ENCODE measurements at places on chromosomes 16 and 17. TPM values are rescaled to one million over a fixed set of nuclear protein-coding genes. Genes with fewer than 3 reads are reported as not detected.

GRCh38 chr16:17374668-17375255 is 96.0 kb downstream of the XYLT1 start:
- no peak for DNase-seq

DNA sequence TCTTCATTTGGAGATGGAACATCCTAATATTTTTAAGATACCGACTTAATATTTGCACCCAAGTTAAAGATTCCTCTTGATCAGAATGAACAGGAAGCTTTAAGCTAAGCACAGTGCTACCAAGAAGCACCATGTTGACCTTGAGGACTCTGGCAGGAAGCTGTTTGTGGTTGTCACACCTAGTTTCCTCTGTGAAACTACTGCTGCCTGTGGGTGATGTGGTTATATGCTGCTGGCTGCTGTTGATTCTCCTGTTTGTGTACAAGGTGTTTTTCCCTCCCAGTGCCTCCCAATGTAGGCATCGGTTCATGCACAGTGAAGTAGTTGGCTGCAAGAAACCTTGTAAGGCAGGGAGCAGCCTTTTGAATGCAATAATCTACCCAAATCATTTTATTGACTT is 23.4 kb downstream of the RBL2 start:
- DNase-seq, result no peak

Gene AHSP
- total RNA-seq, result not detected

DNA sequence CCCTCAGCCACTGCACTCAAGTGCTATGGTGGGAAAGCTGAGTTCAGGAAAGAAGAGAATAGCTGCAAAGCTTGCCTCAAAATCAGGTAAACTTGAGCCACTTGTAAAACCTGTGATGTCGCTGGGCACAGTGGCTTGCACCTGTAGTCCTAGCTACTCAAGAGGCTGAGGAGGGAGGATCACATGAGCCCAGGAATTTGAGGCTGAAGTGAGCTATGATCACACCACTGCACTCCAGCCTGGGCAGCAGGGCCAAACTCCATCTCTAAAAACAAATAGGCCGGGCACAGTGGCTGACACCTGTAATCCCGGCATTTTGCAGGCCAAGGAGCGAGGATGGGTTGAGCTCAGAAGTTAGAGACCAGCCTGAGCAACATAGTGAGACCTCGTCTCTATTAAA is 26.4 kb upstream of the SMURF2 start:
- no peak for DNase-seq

DNA sequence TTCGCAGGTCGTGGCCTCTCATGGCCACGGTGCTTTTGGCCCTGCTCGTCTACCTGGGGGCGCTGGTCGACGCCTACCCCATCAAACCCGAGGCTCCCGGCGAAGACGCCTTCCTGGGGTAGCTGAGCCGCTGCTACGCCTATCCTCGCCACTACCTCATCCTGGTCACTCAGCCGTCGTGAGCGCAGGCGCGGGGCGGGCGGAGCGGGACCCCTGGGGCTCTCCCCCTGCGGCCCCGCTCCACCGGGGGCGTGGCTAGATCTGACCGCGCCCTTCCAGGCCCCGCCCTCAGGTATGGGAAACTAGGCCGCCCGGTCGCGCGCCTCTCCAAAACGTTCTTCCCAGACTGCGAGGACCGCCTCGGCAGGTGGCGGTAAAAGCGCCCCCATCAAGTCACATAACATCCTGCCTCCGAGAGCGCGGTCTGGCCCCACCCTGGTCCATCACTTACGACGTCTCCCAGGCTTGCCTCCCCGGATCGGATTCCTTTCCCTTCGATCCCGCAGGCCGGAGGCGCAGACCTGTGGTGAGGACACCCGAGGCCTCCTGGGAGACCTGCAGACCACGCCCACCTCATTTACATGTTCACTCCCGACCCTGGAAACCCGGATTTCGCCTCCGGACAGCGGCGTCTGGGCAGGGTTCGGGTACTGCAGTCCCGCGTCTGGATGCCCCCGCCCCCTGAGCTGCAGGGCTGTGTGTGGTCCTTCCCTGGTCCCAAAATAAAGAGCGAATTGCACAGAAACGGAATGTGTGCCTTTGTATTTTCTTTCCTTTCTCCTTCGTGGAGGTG is 91.5 kb upstream of the TMEM97 start:
- no peak for DNase-seq

All from left ventricle myocardium inferior (tissue), 1 donor.